HCEC 1CT (cell line): ENCODE measurements at places on chromosomes 7 and 10.

DNA sequence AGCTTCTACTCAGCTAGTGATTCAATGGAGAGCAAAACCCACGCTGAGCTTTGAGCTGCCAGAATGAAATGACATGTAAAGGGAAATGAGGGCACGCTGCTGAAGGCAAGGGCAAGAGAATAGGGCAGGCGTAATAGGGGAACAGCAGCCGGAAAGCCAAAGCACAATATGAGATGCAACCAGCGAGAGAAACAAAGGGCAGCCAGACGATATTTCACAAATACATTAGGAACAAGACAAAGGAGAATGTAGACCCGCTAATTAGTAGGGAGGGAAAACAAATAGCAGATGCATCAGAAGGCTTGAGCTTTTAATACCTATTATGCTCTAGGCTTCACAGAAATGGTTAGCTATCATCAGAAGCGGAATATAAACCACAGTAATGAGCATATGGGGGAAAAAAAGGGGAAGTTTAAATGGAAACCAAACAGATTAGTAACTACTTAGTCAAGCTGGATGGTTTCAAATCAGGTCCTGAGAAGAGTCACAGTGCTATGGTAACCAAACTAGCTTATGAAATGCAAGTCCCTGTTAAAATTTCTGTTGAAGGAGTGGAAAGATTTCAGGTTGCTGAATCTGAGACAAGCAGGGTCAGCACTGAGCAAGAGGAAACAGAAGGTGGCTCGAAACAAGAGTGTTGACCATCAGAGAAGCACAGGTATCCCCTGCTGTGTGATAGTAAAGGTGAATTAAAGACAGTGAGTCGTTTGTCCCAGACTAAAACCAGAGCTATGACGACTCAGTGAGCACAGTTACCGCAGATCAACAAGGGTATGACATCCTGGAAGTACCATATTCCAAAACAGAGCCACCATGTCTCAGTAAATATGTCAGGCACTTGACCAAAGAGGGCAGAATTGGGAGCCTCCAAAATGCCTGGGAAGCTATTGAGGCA, 496.9 kb upstream of the CELF2 start:
- DNase-seq = no peak

- DNase-seq = no peak
Measured at GRCh38 chr10:85598646-85599045, 767.9 kb downstream of the GRID1 start.

GRCh38 chr10:34449836-34450235, 365.3 kb downstream of the PARD3 start:
- DNase-seq = no peak

GRCh38 chr10:22670788-22671187, 43.6 kb downstream of the PIP4K2A start:
- DNase-seq = no peak

- DNase-seq = no peak
Measured at GRCh38 chr7:119413314-119413805, 859.6 kb upstream of the KCND2 start.

GRCh38 chr7:39310699-39311098, 255.5 kb upstream of the YAE1 start:
- no peak for DNase-seq

- DNase-seq = peak; percentile 61
Measured at GRCh38 chr7:33044986-33045385, 17.6 kb downstream of the NT5C3A start.

GRCh38 chr7:14851610-14852009, 50.9 kb downstream of the DGKB start:
- DNase-seq = peak; percentile 42

- peak; percentile 58 for DNase-seq
Measured at GRCh38 chr7:139909379-139910050, 80.5 kb downstream of the TBXAS1 start.

- DNase-seq = peak; percentile 48
Measured at GRCh38 chr10:112649006-112649821, 202.2 kb downstream of the VTI1A start.

GRCh38 chr7:105811189-105811847, 65.1 kb downstream of the ATXN7L1 start:
- no peak for DNase-seq

- no peak for DNase-seq
Measured at GRCh38 chr10:1211844-1212570, 155.8 kb downstream of the WDR37 start.

DNA sequence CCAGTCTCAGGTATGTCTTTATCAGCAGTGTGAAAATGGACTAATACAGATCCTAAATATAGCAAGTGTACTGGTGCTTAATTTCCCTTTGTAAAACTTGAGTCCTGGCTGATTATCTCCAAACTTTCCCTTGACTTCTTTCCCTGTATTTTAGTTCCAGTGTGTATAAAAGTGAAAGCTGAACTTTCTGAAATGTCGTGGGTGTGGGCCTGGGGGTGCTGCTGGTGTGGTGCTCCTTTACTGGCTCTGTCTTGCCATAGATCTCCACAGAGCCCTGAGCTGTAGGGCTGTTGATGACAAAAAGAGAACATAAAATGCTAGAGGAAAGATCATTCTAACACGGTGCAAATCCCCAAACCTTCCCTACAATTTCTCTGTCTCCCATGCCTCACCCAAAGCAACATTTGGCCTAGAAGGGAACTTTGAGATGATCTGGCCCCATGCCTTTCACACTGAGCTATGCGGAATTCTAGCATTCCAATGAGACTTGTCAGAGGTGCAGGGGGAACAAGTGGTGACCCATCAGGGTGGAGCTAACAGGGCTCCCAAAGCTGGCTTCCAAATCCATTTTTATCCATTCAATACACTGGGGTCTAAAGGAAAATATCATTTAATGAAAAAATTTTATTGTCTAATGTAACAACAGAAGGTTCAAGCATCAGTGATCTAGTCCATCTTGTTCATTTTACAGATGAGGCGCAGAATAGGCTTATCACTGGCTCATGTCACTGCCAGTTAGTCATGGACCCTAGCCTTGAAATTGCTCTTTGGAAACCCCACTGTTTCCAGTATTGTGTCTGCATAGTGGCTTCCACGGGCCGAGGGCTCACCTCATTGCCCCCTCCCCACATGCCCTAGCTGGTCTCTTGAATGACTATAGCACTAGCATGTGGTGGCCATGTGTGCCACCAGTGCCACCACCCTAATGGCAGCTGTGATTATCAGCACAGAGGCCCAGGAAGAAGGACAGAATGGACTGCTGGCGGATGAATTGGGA, 1000.9 kb downstream of the LRMDA start:
- DNase-seq = peak; percentile 94

DNA sequence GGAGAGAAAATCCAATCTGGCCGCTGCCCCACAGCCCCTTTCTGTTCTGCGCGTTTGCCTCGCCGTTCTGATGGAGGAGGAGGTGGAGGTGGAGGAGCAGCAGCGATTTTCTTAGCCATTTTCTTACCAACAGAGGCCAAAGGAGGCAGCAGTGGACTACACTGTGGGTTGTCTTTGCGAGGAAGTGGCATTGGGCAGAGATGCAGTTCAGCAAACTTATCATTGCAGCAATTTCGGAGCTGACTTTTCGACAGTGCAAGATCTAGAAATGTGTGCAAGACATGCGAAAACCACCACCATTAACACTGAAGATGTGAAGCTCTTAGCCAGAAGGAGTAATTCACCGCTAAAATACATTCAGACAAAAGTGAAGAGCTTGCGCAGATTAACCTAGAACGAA, 1.9 kb upstream of the ARL4A start:
- DNase-seq = peak; percentile 30

DNA sequence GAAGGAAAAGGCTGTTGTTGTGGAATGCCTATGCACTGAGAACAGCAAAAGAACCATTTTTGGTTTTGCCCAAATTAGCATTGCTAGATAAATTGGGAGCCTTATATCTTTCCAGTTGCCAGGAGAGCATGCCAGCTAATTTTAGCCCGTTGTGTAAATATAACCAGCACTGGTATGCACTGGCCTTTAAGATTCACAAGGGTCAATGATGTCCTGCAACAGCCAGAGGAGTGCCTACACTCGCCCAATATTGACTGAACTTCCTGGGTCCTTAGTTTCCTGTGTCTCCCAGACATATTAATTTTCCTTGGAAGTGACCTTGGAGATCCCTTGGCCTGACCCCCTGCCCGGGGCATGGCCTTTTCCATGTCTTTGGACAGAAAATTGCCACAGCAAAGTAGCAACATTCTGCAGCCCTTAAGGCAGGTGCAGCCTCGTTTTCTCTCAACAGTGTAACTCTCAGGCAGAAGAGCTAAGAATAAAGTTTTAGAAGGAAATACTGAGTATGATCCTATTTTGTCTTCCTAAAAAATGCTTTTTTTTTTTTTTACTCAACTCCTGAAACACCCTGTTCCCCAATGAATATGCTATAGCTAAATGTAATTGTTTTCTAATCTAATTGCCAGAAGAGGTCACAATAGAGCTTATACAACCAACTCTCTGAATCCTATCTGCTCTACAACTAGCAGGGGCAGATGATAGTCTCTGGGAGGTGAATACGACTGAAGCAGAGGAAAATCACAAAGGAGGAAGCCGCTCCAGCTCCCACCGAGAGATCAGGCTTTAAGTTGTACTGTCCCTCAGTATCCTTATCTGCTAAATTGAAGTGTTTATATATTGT, 131.9 kb upstream of the PCGF5 start:
- DNase-seq = peak; percentile 61

DNA sequence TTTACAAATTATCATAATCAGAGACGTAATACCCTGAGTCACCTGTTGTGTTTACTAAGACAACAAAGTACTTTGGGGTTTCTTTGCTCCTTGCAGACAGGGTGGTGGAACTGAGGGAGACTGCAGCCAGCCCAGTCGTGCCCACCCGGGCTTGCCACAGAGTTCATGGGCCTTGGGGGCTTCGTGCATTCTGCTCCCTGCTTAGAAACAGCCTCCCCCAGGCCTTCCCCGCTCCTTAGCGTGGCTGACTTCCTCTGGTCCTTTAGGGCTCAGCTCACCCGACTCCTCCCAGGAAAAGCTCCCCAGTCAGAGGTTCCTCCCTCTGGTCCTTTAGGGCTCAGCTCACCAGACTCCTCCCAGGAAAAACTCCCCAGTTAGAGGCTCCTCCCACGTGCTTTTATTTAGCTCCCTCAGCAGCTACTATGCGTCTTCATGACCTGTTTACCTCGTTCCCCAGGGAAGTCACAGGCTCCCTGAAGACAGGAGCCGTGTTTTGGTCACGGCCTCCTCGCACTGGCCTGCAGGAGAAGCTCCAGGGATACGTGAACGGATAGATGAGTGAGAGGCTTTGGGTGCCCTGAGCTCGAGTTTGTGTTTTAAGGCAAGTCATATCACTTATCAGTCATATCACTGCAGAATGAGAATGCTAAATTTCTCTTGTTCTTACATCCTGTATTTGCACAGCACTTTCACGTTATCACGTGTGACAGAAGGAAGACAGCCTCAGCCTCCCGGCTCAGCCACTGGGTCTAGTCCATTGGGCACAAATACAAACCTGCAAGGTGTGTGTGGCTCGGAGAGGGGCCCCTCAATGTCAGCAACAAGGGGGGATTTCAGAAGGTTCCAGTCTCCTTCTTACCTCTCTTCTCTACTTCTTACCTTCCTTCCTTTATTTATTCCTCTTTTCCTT, 52.7 kb upstream of the VIPR2 start:
- DNase-seq = no peak

GRCh38 chr7:85423209-85423895, 236.5 kb upstream of the SEMA3D start:
- DNase-seq = no peak

GRCh38 chr10:676178-676577, 13.3 kb downstream of the DIP2C start:
- DNase-seq = no peak

GRCh38 chr7:80135309-80136104, 876 bp downstream of the GNAI1 start:
- DNase-seq = peak; percentile 42

- no peak for DNase-seq
Measured at GRCh38 chr7:43554423-43554822, 28.5 kb upstream of the STK17A start.

- DNase-seq = peak; percentile 94
Measured at GRCh38 chr7:79876848-79877252, 257.8 kb upstream of the GNAI1 start.

DNA sequence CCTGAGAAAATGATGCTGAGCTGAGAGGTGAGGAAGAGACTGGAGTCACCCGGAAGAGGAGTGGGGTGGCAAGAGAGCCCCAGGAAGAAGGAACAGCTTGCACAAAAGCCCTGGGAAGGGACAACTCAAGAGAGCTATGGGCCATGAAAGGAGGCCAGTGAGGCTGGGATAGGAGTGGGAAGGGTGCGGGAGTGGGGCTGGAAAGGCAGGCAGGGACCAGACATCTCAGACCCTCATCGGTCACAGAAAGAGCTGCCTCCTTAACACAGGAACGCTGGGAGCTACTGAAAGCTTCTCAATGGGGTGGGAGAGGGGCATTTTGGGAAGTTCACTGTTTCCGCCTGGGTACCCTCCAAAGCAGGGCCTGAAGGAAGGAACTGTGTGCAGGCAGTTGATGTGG, 122.0 kb upstream of the UNC5B start:
- no peak for DNase-seq

- DNase-seq = no peak
Measured at GRCh38 chr7:100035876-100036275, 13.7 kb upstream of the ZSCAN21 start.

DNA sequence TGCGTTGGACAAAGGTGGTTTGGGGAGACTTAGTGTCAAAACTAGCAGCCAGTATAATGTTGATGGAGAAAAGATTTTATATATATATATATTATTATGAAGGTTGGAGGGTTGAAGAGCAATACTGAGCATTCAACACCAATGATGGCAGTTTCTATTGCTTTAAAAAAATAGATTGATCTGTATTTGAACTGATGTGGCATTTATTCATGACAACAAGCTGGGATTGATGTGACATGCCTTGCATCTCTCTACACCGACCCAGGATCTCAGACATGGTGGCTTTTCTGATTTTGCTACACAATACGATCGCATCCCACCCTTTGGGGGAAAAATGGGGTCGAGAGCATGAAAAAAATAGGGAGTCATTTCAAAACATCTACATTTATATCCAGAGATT, 175.4 kb downstream of the POU6F2 start:
- DNase-seq = no peak

- peak; percentile 47 for DNase-seq
Measured at GRCh38 chr7:114084472-114085312, 165.9 kb upstream of the PPP1R3A start.

DNA sequence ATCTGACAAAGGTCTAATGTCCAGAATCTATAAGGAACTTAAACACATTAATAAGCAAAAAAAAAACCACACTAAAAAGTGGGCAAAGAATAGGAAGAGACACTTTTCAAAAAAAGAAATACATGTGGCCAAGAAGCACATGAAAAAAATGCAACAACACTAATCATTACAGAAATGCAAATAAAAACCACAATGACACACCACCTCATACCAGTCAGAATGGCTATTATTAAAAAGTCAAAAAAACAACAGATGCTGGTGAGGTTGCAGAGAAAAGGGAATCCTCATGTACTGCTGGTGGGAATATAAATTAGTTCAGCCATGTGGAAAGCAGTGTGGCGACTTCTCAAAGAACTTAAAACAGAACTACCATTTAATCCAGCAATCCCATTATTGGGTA, 119.0 kb downstream of the LMBR1 start:
- peak; percentile 32 for DNase-seq

DNA sequence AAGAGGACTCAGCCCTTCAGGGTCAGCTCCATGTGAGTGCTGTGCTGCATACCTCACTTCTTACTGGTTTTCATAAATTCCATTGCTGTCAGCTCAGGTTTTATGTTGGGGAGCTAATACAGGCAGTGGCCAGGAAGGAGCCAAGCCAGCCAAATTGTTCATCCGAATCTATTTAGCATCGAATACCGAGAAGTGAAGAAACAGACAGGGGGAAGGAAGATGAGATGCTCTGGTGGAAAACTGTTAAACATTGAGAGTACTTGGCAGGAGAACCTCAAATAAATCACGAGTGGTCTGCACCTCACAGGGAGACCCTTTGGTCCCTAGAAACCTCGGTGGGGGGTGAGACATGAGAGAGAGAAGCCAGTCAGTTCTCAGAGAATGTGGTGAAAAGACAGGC, 196.0 kb upstream of the TMEM72 start:
- no peak for DNase-seq
